Left ventricle myocardium inferior (tissue), 1 donor: ENCODE measurements at places on chromosomes 7 and 10.
A peak's percentile ranks its signal among the peaks of the same experiment; 100 is the strongest.

- no peak for DNase-seq
These were observed 51.6 kb upstream of the IL6 start for GRCh38 chr7:22675421-22675820.

- DNase-seq = no peak
These were observed 20.2 kb downstream of the RAMP3 start for GRCh38 chr7:45177801-45178200.

DNA sequence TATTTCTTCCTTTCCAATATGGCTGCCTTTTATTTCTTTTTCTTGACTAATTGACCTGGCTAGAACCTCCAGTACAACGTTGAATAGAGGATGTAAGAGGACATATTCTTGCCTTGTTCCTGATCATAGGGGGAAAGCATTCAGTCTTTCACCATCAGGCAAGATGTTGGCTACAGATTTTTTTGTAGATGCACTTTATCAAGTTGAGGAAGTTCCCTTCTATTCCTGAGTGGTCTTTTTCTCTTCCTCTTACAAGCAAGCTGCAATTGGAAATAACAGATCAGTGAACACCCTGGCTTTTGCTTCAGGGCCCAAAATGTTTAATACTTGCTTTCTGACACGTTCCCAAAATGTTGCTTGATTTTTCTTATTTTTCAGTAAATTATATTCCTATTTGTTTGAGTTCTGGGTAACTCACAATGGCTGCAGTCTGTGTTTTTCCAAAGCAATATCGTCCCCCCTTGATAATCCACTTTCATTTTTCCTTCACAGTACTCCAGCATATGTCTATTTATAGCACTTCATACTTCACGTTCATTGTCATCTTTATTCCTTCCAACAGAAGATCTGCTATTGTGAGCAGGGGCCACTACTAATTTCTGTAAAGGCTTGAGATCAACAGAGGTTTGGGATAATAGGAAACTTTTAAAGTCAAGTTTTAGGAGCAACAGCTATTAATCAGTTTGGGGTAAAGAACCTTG lies 11.7 kb downstream of the CPEB3 start:
- no peak for DNase-seq

GRCh38 chr10:110524859-110525232 lies 27.1 kb downstream of the DUSP5 start:
- no peak for DNase-seq

- no peak for DNase-seq
These were observed 2.9 kb upstream of the BTRC start for GRCh38 chr10:101351017-101351416.

DNA sequence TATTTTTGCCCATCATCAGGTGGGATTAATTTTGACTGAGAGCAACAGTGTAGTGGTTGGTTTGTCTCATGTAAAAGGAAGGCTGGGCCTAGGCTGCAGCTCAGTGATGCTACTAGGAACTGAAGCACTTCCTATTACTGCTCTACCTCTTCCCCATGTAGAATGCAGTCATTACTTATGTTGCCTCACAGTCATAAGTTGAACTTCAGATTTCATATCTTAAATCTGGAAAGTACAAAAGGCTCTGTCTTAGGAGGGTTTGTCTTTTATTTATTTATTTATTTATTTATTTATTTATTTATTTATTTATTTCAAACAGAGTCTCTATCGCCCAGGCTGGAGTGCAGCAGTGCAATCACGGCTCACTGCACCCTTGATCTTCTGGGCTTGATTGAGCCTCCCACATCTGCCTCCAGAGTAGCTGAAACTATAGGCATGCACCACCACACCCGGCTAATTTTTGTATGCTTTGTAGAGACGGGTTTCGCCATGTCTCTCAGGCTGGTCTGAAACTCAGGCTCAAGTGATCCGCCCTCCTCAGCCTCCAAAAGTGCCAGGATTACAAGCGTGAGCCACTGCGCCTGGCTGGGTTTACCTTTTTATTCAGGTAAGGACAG lies 721.7 kb upstream of the GALNT17 start:
- no peak for DNase-seq

- DNase-seq = no peak
These were observed 76.4 kb upstream of the CCNY start for GRCh38 chr10:35259769-35260397.

DNA sequence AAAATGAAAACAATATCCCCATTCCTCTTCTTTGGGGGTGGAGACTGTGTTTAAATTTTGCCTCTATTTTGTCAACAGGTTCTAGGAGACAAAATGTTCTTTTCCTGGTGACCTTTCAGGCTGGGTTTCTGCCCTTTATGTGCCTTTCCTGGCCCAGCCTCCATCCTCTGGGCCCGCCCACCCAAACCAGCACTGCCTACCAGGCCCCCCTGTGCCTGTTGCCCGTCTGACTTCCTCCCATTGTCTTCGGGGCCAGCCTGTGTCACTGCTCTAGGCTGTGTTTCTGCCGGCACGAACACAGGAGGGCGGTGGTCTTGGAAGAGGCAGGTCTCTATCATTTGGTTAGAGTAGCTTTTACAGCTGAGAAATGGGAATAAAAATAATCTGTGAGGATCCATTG lies 13.9 kb downstream of the TSPAN14 start:
- peak; percentile 77 for DNase-seq

GRCh38 chr10:60963441-60964256 lies 19.7 kb upstream of the RHOBTB1 start:
- no peak for DNase-seq

GRCh38 chr10:108358912-108359311 lies 1194.4 kb upstream of the SORCS1 start:
- DNase-seq = no peak

DNA sequence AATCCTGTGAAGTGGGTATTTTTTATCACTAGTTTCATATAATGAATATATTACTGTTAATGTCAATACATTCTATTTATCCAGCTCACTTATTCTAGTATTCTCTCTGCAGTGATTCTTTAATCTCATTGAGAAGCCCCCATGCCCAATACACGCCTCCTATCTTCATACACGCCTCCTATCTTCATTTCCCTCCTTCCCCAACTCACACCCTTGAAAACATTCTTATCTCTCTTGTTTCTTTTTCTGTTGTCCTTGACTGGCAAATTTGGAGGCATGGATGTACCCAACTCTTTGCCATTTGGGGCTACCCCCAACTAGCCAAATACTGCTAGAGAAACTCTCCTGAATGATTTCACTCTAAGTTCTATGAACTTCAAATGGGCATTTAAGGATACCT lies 40.5 kb downstream of the ST8SIA6 start:
- no peak for DNase-seq

- no peak for DNase-seq
These were observed 214.0 kb downstream of the PTPRN2 start for GRCh38 chr7:158373476-158374133.

GRCh38 chr10:44293842-44294241 lies 91.1 kb downstream of the CXCL12 start:
- peak; percentile 60 for DNase-seq

DNA sequence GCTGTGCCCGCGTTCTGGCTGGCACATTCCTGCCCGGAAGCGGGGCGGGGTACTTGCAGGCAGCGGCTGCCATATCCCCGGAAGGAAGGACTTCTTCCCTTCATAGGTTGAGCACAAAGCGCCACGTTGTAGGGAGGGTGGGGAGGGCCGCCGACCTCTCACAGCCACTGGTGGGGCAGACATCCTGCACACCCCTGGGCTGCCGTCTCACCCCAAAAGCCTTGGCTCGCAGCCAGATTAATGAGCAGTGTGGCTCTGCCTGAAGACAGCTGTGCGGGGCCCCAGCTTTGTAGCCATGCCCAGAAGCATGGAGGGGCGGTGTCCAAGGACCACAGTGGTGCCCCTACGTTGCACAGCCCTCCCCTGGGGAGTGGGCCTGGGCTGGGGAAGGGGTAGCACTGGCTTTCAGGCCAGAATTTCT lies 54.3 kb upstream of the DPYSL4 start:
- peak; percentile 8 for DNase-seq

- DNase-seq = no peak
These were observed 100.5 kb upstream of the SDK1 start for GRCh38 chr7:3200504-3200903.

- DNase-seq = no peak
These were observed 189.9 kb upstream of the KLF14 start for GRCh38 chr7:130923930-130924329.

DNA sequence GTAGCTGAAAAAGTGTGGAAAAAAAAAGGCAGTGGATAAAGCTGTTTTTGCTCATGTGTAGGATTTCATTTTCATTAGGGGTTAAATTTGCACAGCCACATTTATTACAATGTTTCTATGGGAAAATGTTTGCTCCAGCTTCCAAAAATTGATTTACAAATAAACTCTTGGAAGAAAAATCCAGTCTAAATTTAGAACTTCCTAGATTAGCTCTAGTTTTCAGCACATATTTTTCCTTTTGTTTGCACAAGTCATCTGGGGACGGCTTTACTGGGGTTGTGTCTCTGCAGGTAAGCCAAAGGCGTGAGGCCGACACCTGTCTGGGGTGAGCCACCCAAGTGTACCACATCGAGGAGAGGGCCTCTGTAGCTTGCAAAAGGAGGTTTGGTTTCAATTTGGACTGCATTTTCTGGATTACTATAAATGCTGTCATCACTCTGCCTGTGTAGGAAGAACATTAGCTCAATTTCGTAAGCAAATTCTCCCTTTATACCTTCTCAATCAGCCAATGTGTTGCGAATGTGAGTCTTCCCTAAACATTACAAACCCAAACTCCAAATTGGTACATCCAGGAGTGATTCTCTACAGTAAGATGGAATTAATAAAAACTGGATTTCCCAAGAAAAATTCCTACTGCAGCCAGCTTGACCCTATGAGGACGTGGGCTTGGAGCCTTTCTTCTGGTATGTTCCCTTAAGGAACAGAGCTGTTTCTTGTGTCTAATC lies 89.5 kb upstream of the ZNF438 start:
- DNase-seq = no peak

- no peak for DNase-seq
These were observed 2.2 kb upstream of the CDCA7L start for GRCh38 chr7:21947946-21948345.

DNA sequence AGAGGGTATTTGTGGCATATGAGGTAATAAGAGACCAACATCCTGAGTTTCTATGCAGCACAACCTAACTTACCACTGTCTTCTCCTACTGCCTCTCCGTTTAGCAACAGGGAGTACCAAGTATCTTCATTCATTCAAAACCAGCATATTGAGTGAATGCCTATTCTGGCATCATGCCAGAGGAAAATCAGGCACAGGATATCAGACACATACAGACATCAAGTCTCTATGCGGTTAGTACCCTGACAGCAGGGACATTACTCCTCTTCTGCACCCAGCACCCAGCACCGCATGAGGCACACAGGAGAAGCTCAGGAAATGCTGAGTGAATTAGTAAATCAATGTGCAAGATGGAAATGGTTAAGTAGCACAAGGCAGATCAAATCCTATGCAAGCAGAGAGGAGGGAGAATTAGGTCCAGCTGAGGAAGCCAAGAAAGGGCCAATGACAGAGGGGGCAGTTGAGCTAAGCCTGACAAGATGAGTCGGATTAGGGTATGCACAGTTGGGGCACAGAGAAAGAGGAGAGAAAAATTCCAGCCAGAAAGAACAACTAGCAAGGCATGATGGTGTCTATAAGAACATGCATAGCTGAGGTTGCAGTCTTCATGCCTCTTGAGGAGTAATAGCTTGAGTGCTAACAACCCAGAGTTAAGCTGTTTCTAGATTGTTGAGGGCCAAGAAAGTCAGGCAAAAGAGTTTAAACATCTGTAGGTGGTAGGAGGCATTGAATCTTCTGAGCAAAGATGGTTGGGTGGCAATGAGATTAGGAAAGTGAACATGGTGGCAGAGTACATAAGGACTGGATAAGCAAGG lies 146.0 kb downstream of the PLXNA4 start:
- no peak for DNase-seq

GRCh38 chr10:75941223-75941801 lies 509.9 kb downstream of the LRMDA start:
- no peak for DNase-seq

- DNase-seq = no peak
These were observed 246.6 kb downstream of the XPNPEP1 start for GRCh38 chr10:109676703-109677102.

GRCh38 chr10:79505829-79506228 lies 6.5 kb upstream of the EIF5AL1 start:
- no peak for DNase-seq

DNA sequence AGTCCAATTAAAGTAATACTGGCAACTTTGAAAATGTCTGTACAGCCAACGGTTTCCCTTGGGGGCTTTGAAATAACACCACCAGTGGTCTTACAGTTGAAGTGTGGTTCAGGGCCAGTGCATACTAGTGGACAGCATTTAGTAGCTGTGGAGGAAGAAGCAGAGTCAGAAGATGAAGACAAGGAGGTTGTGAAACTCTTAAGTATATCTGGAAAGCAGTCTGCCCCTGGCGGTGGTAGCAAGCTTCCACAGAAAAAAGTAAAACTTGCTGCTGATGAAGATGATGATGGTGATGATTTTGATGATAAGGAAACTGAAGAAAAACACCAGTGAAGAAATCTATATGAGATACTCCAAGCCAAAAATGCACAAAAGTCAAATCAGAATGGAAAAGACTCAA lies 72.2 kb downstream of the ZNF783 start:
- DNase-seq = no peak

DNA sequence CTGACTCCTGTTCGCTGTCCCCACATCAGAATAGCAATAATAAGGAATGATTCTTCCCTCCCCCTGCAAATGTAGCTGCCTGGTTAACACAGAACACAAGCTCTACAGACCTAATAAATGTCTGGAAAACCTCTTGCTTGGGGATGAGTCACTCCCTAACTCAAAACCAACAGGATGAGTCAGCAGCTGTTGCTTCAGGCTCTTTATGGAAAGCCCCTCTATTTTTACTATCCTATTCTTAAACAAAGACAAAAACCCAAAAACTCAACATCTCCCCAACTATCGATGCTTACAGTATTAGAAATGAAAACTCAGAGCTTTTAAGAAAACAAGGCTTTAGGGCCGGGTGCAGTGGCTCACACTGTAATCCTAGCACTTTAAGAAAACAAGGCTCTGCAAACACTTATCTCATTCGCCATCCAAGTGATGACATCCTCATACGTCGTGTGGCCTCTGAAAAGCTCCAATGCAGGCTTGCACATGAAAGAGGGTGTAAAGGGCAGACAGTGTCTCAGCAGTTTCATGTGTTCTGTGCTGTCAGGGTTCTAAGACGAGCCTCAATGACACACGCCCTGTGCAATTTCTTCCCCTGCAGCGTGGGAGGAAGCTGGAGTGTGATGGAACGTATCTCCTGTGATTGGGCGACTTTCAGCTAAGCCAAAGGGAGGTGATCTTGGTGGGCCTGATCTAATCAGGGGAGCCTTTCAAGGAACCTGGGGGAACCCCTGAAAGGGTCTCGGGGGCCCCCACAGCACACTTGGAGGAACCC lies 70.1 kb downstream of the AMZ1 start:
- no peak for DNase-seq
